ENCODE measurements at places on chromosomes 5 and 9. TPM values are rescaled to one million over a fixed set of nuclear protein-coding genes. Genes with fewer than 3 reads are reported as not detected.

LIX1 gene
- total RNA-seq: 1.7 TPM

KCNMB1 gene
- total RNA-seq: 0.41 TPM

GABRA1 gene
- total RNA-seq: not detected

FOXI1 gene
- total RNA-seq: not detected

IL9 gene
- total RNA-seq: not detected

KIF20A gene
- total RNA-seq: 24.8 TPM

CD74 gene
- total RNA-seq: 75.4 TPM

EGFLAM gene
- total RNA-seq: 37.6 TPM

IL4 gene
- total RNA-seq: not detected

TRAF2 gene
- 16.1 TPM for total RNA-seq

UBTD2 gene
- total RNA-seq: 72.0 TPM

GARIN3 gene
- total RNA-seq: not detected

- no peak for DNase-seq
These were observed 174.3 kb downstream of the SYK start for GRCh38 chr9:90975781-90976538.

- no peak for DNase-seq
These were observed 15.2 kb upstream of the RHOBTB3 start for GRCh38 chr5:95715799-95716461.

DNA sequence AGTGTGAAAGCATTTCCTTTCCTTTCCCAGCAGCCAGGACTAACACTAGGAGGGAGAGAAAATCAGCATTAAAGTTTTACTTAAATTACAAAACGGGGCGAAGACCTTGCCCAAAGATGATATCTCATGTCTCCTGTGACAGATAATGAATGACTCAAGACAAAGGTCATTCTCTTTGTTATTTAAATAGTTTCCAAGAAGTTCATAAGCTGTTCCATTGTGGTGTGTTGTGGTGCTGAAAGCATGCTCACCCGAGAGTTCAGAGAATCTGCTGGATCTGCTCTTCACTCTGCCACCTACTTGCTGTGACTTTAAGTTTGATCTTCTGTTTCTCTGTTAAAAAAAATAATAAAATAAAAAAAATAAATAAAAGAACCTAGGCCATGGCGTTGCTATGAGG is 265.9 kb upstream of the NR4A3 start:
- no peak for DNase-seq

DNA sequence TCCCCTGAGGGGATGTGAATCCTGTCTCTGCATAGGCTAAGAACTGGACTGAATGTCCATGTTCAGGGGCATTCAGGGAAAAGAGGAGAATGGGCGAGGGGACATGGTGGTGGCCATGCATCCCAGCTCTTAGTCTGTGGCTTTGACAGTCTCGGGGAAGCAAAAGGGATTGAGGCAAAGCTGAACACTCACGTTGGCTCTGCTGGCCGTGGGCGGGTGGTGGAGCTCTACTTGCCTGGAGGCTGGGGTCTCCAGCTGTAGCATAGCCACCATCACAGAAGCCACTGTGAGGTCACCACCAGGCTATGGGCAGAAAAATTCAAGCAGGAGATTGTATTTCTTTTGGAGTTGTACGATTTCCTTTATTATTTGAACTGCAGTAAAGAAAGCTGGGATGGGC is 4.1 kb downstream of the GARIN3 start:
- no peak for DNase-seq

GRCh38 chr5:68240202-68240601 is 24.6 kb downstream of the PIK3R1 start:
- DNase-seq: peak; percentile 42

DNA sequence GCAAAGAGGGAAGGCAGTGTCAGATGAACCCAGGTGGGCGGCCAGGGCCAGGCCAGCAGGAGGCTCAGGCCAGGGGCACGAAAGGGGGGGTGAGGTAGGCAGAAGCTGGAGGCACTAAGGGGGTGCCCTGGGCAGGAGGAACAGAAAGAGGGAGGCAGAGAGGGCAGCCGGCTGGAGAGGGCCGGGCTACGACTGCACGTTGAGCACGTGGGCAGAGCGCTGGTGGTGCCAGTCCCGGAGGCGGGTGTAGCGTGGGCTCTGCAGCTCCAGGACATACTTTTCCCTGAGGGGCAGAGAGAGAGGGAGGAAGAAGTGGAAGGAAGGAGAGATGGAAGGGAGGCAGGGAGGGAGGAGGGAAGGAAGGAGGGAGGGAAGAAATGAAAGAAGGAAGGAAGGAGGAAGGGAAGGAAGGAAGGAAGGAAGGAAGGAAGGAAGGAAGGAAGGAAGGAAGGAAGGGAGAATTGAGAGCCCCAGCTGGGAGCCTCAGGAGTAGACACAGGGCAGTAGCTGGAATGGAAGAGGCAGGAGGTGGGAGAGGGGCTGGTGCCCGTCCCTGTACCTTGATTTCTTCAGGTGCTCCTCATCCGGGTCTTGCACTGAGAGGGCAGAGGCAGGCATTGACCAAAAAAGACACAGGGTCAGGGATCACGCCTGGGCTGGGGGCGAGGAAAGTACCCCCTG is 7.0 kb downstream of the PDLIM7 start:
- DNase-seq: no peak

DNA sequence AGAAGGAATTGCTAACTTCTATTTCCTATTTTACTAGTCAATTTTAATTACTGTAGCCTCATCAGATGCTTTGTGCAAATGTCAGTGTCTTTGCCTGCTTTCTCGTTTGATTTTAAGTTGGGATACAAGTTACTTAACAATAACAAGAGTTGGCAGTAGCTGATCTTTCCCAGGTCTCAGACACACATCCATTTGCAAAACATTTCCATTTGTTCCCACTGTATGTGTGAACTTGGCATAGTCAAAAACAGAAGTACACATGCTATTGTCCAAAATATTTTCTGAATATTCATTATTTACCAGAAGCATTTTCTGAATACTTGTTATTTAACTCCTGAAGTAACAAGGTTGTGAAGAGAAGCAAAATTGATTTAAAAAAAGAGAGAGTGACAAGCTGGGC is 35.0 kb upstream of the NAA35 start:
- no peak for DNase-seq

- DNase-seq: peak; percentile 92
These were observed 119.7 kb upstream of the PJA2 start for GRCh38 chr5:109529520-109529919.

DNA sequence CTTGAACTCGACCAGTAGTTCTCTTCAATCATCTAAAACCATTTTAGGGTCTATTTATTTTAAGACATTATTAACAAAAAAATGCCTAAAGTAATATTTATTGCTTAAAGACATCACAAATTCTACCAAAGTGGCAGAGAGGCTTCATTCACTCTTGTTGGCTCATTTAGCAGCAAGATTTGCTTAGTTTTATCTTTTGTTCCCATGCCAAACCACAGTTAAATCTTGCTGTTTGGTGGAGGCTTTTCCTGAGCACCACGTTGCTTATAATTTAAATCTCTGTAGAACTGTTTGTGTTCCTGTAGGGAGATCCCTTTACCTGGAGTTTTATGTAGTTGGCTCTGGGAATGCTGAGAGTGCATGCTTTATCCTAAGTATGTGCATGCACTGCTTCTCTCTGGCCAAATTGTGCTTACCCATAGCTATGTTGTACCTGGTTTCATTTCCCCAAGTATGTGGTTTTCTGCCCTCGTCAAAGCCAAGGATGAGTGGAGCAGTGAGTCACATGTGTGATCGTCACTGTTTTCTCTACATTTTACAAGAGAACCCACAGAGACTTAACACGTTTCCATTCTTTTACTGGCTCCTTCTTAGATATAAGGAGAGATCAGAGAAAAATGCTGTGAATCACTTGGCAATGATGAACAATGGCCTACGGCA is 42.1 kb upstream of the MAST4 start:
- DNase-seq: no peak

GRCh38 chr5:96408210-96408777 is 24.8 kb downstream of the PCSK1 start:
- DNase-seq: no peak

Measured in tongue (tissue), 3 donors.